ENCODE measurements at places on chromosomes 2 and 18.
A peak's percentile ranks its signal among the peaks of the same experiment; 100 is the strongest.

DNA sequence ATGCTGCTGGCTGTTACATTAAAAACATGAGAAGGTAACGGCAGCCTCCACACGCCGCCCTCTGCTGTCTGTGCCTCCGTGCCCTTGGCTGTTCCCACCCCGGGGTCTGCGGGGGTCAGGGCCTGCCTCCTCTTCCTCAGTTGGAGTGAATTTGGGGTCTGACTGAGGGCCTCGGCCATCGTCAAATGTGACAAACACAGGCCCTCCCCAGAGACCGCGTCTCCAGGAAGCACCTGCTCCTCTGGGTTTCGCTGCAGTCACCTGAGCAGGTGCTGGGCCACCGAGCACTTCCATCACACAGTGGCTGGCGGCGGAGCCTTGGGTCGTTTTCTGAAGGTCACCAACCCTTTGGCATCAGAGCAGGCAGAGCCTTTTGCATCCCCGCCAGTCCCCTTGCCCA lies 70.9 kb downstream of the NFATC1 start:
- DNase-seq, result no peak

GRCh38 chr2:23547725-23548124 lies 162.7 kb downstream of the KLHL29 start:
- no peak for DNase-seq

DNA sequence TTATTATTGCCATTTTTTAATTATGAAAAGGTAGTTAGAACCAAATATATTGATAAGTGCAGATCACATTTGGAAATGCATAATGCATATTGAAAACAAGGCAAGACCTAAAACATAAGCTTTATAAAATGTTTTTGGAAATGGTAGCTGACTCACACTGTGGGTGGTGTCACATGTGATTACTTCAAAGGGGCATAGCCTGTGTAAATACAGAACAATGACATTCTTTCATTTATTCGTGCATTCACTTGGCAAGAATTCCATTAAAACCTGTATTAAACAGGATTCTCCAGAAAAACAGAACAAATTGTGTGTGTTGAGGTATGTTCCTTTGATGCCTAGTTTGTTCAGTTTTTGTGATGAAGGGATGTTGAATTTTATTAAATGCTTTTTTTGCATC lies 427.3 kb upstream of the ST6GAL2 start:
- no peak for DNase-seq

- no peak for DNase-seq
Observed at GRCh38 chr18:77314511-77314910, 64.9 kb downstream of the GALR1 start.

GRCh38 chr2:207107131-207107530 lies 58.6 kb downstream of the KLF7 start:
- DNase-seq, result no peak

GRCh38 chr2:170607171-170607570 lies 108.0 kb upstream of the SP5 start:
- DNase-seq, result no peak

DNA sequence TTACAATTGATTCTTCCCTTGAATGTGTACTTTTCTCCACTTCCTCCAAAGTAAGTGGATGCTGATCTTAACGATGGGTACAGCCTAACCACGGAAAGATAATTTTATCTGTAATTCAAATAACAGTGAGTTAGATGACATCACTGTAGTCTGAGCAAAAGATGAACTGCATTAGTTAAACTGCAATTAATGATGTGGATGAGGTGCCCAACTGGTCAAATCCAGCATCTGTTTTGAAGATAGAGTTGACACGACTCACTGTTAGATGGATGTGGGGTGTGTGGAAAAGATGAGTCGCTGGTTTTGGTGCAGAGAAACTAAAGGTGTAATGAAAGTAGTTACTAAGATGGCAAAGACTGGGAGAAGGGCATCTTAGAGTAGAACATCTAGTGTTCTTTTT lies 270.5 kb upstream of the MEIS1 start:
- DNase-seq, result no peak

- no peak for DNase-seq
Observed at GRCh38 chr2:177080746-177081284, 131.8 kb upstream of the HNRNPA3 start.

DNA sequence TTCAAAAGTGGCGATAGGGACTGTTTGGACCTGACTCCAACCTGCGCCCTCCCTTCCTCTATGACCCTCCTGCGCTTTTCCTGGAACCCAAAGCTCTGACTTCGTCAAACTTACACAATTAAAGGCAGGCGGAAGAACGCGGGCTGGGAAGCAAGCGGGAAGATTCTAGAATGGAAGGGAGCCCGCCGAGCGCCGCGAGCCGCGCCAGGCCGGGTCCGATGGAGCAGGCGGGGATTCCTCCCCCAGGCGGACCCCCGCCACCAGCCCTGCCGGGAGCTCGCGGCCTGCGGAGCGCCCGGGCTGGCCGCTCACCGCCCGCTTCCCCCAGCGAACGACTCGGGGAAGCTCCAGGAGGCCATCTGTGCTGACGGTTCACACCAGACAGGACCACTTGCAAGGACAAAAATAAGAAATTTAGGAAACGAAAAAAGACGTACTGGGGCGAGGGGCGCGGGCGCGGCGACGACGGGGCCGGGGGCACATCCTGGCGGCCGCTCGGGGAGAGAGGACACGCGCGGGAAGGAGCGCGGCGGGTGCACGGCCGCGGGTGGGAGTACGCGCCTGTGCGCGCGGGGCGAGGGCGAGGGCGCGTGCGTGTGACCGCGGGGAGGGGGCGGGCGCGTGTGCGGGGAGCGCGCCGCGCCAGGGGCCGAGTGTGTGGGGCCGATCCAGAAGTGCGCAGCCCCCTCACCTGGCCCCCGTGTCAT lies 1.1 kb upstream of the SALL3 start:
- peak; percentile 47 for DNase-seq

- DNase-seq, result no peak
Observed at GRCh38 chr2:225272173-225272572, 127.3 kb upstream of the NYAP2 start.

GRCh38 chr2:218047536-218048225 lies 21.4 kb upstream of the RUFY4 start:
- no peak for DNase-seq

GRCh38 chr2:218252509-218253231 lies 8.1 kb upstream of the GPBAR1 start:
- peak; percentile 55 for DNase-seq

DNA sequence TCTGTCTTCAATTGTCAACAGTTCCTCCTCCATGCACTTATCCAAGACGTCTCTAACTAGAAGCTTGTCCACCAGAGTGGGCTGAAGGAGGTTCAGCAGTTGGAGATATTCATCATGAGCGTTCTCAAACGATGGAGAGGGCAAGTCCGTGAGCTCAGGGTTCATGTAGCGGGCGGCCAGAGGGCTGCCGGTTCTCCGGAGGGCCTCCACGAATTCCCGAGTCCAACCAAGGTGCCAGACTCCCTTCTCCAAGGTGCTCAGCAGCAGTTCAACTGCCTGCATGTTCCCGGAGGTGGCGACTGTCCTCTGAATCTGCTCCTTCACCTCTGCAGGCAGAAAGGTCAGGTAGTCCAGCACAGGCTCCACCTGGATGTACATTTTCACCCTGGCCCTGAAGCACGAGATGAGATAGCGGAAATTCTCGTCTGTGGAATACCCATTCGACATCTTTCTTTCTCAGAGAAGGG lies 590 bp downstream of the IFIH1 start:
- DNase-seq, result no peak

- DNase-seq, result no peak
Observed at GRCh38 chr2:236568068-236568921, 1.3 kb upstream of the ACKR3 start.

DNA sequence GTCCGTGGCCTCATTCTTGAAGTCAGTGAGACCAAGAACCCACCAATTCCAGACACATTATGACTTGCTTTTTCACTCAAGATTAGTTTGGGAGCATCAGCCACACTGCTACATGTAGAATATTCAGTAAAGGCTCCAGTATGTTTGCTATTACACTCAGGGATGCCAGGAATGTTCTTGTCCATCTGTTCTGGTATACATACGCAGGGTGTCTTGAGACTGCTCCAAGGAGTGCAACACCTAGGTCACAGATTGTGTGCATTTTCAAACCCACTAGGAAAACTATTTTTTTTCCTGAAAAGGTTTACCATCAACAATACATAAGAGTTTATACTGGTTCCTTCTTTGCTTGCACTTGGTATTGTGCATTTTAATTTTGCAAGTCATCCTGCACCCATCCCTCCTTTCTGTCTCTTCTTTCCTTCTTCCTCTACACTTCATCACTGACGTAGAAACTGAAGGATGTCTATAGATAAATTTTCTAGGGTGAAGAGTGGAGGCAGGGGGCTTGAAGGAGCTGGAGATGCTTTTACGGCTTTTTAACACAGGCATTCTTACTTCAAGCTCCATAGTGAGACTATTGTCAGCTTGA lies 35.3 kb upstream of the MAP2 start:
- DNase-seq, result peak; percentile 26

- DNase-seq, result peak; percentile 18
Observed at GRCh38 chr18:57542812-57543427, 43.6 kb downstream of the FECH start.

DNA sequence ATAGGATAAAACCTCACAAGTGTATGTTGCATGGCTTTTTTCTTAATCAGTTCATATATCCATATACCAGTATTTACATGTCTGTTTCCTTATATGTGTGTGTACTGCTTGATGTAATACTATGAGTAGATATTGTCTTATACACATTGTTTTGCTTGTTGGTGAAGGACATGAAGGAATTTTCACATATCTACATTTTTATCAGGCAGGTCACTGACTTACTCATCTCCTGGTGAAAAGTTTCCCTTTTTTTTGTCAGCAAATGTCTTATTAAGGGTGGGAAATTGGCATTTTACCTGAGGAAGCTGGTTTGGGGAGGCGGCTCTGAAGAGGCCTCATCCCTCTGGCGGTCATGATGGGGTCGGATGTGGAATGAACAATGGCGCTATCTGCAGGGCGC lies 61.4 kb upstream of the LYPD1 start:
- no peak for DNase-seq

DNA sequence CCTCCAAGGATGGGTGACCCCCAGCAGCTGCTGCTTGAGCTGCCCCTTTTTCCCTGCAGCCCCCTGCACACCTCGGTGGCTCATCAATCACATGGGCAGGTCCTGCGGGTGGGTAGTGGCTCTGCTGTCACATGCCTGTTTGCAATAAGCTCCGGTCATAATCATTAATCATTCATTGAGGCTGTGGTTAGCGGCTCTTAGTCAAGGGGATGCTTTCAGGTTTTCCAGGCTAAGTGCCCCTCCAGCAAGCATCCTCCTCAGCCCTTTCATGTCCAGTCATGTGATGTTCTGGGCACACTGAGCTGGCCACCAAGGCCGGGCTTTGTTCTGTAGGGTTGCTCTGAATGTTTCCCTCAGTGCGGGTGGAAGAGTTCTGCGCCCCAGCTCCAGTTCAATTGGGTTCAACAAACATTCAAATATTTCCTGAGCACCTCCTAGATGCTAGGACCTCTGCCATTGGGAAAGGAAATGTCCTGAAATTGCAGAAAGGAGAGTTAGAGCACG lies 96.4 kb upstream of the LDAH start:
- no peak for DNase-seq

GRCh38 chr18:61955644-61956043 lies 62.8 kb upstream of the RNF152 start:
- no peak for DNase-seq

DNA sequence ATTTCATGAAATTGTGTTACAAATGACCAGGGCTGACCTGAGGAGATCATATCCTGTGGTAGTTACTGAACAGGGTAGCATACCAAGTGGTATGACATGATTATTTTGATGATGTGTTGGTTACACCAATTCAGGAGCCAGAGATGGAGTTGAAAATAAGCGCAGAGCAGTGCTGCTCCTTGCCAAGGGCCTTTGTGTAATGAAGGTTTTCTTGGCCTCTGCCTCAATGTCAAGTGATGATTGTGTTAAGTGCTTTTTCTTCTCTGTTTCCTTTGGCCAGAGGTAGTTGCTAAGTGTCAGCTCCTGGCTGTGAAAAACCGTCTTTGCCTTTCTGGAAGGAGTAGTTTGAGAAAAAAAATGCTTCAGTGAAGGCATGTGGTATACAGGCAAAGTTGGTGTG lies 131.2 kb downstream of the CERS6 start:
- peak; percentile 67 for DNase-seq

DNA sequence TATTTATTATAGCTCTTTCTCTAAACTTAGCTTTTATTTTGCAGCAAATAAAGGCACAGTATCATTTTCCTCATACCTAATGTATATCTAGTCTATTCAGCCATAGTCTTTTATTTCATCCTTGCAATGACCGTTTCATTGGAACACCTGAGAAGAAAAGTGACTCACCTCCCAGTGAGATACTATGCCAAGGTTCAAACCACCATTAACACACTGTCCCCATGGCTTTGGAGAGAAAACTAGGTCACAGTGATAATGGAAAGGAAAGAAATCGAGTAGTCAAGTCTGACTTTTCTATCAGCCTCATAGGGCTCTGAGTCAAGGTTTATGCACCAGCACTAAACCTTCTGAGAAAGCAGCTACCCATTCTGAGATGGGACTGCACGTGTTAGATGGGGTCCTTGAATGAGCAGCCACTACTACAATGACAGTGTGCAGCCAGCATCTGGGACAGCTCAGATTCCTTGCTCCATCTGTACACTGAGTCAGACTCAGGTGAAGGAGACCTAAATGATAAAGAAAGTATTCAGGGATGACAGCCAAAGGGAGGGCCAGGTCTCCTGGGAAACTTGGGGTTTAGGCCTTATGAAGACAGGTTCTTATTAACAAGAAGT lies 971.1 kb upstream of the ACVR2A start:
- no peak for DNase-seq

DNA sequence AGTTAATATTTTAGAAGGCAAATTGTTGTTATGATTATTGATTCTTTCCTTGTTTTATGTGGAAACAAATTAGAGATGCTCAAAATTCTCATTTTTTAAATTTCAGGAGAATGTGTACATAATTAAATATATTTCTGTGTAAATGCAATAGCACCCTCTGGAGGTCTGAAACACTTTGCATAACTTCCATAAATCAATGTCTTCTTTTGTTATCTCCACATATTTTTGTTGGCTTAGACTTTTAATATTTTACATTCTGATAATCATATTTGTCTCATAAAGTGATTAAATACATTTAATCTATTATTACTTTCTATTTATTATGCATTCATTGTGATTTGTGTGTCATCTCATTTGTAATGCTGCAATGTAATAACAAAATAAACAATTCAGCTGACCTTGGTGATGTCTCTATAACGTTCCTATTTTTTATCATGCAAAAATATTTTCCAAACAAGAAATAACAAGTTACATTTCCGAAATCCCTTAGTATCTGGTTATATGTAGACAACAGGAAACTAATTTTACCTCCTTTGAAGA lies 201.8 kb upstream of the GALNT5 start:
- peak; percentile 80 for DNase-seq

GRCh38 chr2:102055346-102055990 lies 63.7 kb downstream of the IL1R2 start:
- DNase-seq, result peak; percentile 86

Measured in fibroblast of lung (primary cell).